ENCODE measurements at places on chromosomes 16 and 17.
A peak's percentile ranks its signal among the peaks of the same experiment; 100 is the strongest.

- DNase-seq: no peak
Observed at GRCh38 chr17:32927724-32928585, at the start of gene TMEM98. TMEM98 (plus strand) TSS chr17:32928153; CDS start chr17:32931529, 3,376 bp downstream.

- DNase-seq: no peak
Observed at GRCh38 chr17:65170839-65171238, 33.7 kb downstream of the RGS9 start.

DNA sequence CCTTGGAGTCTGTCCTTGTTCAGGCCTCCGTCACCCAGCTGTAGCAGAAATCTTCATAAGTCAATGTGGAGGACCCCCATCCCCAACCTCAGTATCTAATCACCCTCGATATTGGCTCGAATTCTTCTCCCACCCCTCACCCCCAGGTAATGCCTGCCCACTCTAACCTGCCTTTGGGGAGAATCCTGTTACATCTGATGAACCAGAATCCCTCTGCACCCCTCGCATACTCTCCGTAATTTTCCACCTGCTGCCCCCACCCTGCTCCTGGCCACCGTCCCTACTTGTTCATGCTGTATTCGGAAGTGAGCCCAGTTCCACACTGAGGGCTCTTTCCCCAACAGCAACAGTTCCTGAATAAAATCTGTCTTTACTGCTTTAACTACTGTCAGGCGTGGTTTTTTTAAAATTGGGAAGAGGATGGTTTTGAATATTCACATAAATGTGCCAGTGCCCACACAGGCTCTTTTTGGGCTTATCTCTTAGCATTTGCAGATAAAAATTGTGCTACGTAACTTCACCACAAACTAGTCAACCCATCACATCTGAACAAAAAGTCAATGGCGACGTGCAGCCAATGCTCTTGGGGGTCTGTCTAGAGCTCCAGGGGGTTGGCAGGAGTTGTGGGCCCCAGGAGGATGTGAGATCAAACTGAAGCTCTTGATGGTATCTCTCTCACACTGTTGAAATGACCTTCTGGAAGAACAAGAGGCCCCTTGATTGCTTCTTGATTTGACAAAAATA, 73.7 kb downstream of the NETO2 start:
- no peak for DNase-seq

DNA sequence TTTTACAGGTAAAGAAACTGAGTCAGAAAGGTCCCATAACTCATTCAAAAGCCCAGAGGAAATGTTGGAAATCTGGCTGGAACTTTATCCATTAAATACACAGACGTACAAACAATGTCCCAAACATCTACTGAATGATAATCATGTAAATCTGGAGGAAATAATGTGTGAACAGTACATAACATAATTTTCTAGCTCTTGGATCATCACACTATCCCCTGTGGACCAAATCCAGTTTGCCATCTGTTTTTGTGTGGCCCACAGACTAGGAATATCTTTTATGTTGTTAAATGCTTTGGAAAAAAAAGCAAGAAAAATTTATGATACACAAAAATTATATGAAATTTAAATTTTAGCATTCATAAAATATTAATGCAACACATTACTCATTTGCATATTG, 389.9 kb upstream of the SOX9 start:
- no peak for DNase-seq

DNA sequence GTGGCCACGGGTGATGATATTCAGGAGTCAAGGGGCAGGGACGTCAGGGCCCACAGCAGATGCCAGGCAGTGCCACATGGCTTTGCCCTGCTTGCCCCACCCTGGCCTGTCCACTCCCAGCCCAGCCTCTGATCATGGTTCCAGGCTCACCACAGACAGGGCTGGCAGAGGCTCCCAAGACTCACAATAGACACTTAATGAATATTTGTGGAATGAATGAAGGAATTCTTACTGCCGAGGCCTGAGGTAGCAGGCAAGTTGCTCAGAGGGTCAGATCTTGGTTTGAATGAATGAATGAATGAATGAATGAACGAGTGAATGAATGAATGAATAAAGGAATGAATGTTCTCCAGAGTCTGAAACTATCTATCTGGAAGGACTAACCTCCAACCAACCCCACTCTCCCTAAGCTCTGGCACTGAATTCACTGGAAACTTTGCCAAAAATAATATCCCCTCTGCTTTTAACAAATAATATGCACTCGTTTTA, 60.9 kb downstream of the RAI1 start:
- no peak for DNase-seq

- DNase-seq: no peak
Observed at GRCh38 chr16:58464047-58464915, 35.7 kb upstream of the NDRG4 start.

GRCh38 chr17:31570951-31571892, 179.7 kb downstream of the RAB11FIP4 start:
- DNase-seq: no peak

GRCh38 chr17:34709158-34709754, 129.9 kb downstream of the TMEM132E start:
- DNase-seq: no peak

DNA sequence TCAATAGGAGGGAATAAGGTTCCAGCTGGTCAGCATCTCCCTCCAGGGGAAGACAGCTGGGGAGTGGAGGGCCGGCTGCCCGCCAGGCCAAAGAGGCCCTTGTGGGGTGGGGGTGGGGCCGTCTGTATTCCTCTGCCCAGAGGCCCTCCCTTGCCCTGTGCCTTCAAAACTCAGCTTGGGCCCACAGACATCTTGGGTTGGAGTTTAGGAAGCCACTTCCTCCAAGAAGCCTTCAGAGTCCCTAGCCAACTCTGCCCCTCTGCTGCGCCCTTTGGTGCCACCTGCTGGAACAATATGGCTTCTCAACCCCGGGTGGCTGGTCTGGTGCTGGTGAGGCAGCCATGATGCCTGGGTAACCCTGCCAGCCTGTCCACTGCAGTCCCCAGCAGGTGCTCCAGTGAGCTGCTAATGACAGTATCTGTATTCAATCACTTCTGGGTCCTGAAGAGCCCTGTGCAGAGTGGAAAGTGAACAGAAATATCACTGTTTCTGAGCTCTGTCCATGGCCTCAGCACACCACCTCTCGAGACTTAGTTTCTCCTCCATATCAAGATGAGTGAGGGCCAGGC, 16.7 kb downstream of the HSD11B2 start:
- peak; percentile 46 for DNase-seq

DNA sequence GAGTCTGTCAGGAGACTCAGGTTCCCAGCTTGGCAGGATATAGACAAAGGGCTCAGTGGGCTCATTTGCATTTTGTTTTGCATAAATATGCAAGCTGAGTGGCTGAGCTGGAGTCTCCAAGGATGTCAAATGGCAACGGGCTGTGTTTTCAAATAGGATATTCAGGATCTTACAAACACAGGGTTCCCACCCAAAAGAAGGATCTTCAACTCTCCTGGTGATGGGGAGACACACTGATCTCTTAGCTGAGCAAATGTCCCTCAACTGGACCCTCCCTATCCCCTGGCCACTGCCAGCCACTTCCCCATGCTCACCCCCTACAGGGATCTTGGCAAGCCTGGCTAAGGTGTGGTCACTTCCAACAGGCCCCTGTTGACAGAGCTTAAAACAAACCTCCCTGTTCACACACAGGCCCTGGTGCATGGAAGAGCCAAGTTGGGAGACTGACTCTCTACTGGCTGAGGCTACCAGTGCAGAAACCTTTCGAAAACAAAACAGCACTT, 61.6 kb downstream of the SOX9 start:
- DNase-seq: no peak

GRCh38 chr16:47660540-47660939, 199.4 kb downstream of the PHKB start:
- DNase-seq: no peak

DNA sequence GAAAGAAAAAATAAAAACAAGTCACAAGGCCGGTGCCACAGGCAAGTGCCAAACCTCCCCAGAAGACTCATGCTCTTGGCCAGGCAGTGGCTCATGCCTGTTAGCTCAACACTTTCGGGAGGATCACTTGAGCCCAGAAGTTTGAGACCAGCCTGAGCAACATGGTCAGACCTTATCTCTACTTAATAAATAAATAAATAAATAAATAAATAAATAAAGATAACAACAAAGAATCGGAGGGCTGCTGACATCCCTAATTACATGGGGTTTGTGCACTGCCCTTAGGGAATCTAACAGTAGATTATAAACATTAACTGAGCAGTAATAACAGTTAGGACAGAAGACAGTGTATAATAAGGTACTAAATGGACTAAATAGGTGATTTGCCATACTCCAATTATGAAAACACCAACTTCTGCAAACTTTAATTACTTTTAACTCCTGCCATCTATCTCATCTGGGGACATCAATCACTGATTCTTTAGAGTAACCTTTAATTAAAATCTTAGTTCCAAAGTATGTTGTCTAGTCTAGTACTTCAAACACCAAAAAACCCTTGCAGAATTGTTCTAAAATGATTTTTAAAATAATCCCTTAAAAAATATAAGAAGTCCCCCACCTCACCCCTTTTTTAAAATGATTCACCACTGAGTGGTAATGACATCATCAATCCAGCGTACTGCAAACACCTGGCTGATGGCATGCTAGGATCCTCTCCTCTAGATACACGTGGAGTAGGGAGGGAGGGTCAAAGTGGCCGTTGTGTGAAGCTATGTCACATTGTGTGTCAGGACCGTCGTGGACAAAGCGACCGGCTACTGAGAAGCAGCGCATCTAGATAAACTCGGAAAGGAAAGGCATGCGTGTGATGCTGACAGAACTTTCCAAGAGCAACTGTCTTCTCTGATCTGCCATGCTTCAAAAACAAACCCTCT, 28.5 kb downstream of the CYTH1 start:
- DNase-seq: no peak

DNA sequence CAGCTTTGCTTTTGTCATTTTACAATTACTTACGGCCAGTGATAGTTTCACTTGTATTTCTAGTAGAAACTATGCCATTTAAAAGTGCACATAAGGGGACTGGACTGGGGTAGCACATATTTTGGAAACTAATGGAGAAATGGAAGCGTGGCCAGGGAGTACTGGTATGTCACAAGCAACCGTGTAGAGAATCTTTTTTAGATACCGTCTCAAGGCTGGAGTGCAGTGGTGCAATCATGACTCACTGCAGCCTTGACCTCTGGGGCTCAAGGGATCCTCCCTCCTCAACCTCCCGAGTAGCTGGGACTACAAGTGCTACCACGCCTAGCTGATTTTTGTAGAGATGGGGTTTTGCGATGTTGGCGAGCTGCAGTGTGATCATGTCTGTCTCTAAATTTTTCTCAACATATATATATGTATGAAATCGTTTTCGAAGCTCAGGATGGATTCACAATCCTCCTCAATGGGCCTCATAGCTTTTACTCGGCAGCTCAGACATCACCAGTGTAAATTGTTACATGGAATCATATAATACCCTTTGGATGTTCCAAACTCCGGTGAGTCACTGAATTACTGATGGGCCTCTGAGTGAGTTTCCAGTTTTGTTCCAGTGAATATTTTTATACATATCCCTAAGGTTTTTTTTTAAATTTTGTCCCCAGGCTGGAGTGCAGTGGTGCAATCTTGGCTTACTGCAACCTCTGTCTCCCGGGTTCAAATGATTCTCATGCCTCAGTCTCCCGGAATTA, 51.7 kb downstream of the ZNF778 start:
- DNase-seq: no peak

DNA sequence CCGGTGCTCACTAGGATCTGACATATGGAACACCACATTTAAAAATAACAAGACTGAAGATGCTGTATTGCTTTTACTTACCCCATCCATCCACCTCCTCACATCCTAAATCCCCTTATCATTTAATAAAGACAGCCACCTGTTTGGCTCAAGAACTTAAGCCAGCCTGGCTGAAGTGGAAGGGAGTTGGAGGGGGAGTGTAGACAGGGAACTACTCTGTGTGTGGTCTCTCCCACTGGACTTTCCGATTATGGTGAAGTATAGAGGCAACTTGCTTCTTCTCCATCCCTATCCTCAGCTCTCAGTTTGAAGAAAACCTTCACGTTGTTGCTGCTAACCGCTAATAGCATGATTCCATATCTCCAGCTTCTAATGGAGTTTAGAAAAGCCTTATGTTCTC, 313.4 kb downstream of the CDH11 start:
- no peak for DNase-seq

DNA sequence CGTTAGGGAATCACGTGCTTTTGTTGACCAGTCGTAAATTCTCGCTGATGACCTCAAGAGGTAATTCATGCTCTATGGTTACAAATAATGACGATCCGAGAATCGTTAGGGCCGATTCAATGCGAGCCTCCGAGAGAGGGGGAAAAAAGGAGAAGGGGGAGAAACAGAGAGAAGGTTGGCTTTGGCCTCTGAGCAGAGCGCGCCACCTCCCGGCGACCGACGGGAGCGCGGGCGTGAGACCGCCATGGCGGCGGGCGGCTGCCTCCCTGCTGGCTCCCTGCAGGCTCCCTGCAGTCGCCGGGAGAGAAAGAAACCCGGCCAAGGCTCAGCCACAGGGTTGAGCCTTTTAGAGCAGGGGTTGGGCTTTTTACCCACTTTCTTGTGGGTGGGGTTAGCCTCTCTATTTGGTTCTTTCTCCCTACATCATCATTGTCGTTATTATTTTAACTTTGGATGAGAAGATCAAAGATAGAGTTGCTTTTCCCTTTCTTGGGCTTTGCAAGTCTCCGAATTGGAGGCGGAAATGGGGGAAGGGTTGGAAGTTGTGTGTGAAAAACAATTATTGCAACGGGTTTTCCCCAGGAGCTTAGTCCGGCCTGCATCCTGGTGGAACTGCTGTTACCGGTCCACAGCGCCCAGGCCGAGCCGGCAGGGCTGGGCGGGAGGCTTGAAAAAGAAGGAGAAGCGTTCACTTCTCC, 410 bp upstream of the HOXB5 start:
- peak; percentile 52 for DNase-seq

- no peak for DNase-seq
Observed at GRCh38 chr16:86986809-86987487, 330.2 kb downstream of the C16orf95 start.

DNA sequence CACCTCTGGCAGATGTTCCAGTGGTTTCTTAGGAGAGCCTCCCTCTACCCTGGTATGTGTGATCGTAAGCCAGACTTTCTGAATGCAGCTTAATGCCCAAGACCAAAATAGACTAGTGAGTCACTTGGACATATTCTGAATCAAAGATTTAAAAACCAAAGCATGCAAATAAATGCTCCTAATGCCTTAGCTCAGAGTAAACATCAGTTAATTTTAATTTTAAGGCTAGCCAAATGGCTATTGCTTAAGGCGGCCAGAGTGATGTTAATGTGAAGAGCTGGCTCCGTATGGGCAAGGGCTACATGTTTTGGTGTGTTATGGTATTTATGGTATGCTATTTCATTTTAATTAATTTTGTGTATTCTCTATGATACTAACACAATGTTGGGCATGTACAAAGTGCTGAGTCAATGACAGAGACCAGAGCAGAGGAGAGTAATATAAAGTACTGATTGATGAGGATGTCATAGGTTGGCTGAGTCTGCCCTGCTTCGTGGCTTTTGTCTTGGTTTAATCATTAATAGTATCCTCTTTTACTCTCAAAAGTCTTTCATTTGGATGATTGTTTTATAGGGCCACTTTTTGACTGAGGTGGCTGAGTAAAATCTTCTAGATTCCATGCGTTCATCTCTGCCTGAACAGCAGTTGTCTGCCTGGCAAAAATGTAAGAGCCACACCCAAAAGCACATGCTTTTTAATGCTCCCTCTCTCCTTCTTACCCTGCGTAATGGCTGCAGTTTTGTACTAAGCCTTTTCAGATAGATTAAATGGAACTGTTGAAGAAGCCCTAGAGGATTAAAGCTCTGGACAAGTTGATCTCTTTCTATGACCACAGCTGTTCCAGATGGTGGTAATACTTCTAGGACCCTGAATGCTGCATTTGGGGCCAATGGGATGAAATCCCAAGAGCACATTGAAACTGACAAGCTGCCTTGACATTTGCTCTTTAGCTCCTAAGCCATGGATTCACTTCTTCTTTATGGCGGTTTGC, 59.6 kb downstream of the MAP2K6 start:
- no peak for DNase-seq
